ENCODE measurements at places on chromosomes 1 and 21. TPM values are rescaled to one million over a fixed set of nuclear protein-coding genes. Genes with fewer than 3 reads are reported as not detected.

The GJA8 gene
- total RNA-seq = not detected

The ADGRL4 gene
- total RNA-seq = 1.3 TPM

The TCHHL1 gene
- not detected for total RNA-seq

The BEST4 gene
- total RNA-seq = 0.63 TPM

The KIF26B gene
- 0.76 TPM for total RNA-seq

The PTGS2 gene
- 0.17 TPM for total RNA-seq

The GJC2 gene
- 0.58 TPM for total RNA-seq

GRCh38 chr1:198716051-198716450 is 77.2 kb downstream of the PTPRC start:
- DNase-seq = no peak

DNA sequence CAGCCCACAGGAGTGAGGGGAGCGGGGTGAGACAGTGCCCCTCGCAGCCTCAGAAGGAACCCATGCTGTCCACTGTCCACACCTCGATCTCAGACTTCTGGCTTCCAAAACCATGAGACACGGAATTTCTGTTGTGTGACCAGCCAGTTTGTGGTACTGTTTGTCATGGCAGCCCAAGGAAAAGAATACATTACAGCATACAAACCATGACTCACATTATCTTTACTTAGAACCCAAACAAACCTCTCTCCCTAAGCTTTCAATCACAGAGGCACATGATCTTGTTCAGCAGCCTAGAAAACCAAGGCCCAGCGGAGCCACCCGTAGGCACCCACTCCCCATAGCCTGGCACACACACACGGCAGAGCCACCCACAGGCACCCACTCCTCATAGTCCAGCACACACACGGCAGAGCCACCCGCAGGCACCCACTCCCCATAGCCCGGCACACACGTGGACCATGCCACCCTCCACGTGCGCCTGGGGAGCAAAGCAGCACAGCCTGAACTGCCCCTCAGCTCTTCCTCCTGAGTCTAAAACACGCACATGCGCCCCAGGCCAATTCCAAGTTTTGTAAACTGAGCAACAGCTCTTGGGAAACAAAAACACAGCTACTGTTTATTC is 458 bp upstream of the KRTAP10-4 start:
- no peak for DNase-seq

- DNase-seq = peak; percentile 44
Observed at GRCh38 chr1:197674286-197674685, 101.0 kb downstream of the DENND1B start.

- no peak for DNase-seq
Observed at GRCh38 chr1:173433751-173434326, 43.3 kb upstream of the PRDX6 start.

- DNase-seq = no peak
Observed at GRCh38 chr1:47561523-47562007, 123.7 kb downstream of the FOXD2 start.

GRCh38 chr1:93322349-93322748 is 23.4 kb upstream of the DR1 start:
- no peak for DNase-seq

- no peak for DNase-seq
Observed at GRCh38 chr1:229368347-229368746, 25.5 kb upstream of the CCSAP start.

DNA sequence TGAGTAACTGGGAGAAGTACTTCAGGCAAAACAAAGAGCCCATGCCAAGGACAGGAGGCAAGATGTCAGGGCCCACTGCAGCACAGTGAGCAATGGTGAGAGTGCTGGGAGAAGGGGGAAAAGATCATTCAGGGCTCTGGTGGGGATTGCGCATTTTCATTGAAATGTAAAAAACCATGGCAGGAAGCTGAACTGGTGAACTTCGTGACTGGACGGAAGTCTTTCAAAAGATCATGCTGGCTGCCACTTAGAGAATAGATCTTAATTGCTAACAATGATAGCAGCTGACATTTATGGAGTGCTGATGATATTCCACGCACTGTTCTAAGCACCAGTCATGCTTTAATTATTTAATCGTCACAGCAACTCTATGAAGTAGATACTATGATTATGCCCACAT is 107.0 kb downstream of the TGFBR3 start:
- DNase-seq = no peak

DNA sequence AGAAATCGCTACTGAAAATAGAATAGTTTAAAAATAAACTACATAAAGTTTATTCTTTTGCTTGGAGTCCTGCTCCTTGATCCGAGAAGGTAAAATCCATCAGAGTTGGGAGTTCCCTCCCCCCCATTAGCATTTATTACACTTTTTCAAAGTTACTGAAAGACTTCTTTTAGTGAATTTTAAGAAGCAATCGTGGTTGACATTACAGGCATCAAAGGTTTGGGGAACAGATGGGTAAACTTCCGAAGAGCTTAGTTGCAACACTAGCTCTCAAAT is 31.0 kb upstream of the NFIA start:
- DNase-seq = peak; percentile 4

GRCh38 chr1:28156821-28157220 is 19.7 kb downstream of the PTAFR start:
- no peak for DNase-seq

DNA sequence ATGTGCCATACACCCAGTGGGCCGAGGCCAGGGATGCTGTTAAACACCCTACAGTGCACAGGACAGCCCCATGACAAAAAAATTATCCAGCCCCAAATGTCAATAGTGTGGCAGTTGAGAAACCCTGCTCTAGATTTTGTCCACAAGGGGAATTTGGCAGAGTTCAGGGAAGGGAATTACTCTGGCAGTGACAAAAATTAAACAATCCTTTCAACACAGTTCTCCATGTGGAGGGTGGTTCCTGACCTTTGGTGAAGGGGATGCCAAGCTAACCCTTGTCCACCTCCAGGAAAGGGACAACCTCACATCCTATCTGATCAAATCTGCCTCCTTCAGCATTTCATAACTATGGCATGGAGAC is 28.4 kb upstream of the CD84 start:
- DNase-seq = no peak

GRCh38 chr1:114986286-114986685 is 43.3 kb upstream of the TSHB start:
- no peak for DNase-seq

- no peak for DNase-seq
Observed at GRCh38 chr1:196115646-196116045, 492.6 kb downstream of the KCNT2 start.

- DNase-seq = no peak
Observed at GRCh38 chr1:119713039-119713748, 1.5 kb downstream of the PHGDH start.

DNA sequence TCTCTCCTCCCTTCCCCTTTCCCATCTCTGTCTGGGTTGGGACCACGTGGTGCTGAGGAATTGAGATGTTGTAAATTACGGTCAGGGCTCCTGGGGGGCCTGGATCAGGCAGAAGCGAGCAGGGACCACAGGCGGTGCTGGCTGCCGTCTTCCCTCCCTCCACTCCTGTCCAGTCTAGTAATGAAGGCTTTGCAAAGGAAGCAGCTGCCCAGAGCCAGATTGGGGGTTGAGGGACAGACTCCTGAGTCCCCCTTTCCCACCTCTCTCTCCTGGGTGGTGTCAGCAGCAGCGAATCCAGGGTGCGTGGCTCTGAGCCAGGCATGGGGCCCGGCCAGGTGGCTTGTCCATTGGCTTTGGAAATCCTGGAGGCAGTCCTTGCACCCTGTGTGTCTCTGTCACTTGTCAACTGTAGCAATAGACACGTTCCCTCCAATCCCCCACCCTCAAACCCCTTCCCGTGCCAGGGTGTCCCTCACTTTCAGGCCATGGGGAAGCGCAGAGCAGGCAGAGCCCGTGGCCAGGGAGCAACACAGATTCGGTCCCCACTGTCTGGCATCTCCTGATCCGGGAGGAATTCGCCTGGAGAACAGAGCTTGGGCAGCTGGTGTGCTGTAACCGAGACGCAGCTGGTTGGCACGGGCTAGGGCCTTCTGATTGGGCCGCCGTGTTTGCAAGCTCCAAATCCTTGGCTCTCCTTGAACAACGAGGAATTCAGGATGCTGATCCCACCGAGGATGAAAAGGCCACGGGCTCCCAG is 64.8 kb upstream of the WNT4 start:
- DNase-seq = peak; percentile 22

DNA sequence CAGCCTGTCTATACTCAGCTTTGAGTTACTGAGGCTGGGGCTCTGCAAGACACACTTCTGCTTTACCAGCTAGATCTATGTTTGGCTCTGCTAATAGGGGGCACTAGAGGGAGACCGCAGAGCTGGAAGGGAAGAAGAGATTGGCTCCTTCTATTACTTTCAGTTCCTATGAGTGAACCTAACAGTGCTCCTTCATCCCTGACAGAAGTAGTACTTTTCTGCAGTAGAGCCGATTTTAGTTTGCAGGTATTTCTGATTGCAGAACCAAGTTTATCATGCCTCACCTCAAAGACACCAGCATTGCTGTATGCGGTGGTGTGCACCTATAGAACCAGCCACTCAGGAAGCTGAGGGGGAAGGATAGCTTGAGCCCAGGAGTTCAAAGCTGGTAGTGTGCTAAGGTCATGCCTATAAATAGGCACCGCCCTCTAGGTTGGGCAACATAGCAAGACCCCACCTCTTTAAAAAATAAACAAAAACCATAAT is 5.7 kb upstream of the ZDHHC18 start:
- peak; percentile 27 for DNase-seq

GRCh38 chr1:10824821-10825540 is 28.5 kb upstream of the CASZ1 start:
- no peak for DNase-seq

GRCh38 chr21:42403611-42404231 is at the start of gene UBASH3A:
Gene UBASH3A, plus strand, starts transcription at chr21:42403902. Its CDS starts 44 bp downstream, at chr21:42403946.
- DNase-seq = no peak

- DNase-seq = no peak
Observed at GRCh38 chr1:9596415-9597123, 7.9 kb downstream of the TMEM201 start.

- DNase-seq = peak; percentile 90
Observed at GRCh38 chr1:201042779-201043461, 19.4 kb upstream of the KIF21B start.

DNA sequence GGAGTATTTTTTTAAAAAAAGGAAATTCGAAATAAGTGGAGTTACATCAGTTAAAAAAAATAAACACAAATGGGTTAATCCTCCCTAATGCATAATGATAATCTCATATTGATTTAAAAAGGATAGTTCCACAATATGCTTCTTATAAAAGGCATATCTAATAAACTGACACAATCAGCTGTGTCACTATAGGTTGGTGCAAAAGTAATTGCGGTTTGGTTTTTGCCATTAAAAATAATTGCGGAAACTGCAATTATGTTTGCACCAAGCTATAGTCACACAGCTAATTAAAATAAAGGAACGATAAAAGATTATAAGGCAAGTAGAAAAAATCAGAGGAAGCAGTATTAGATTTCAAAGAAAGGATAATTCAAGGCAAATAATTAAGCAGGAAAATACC is 21.0 kb upstream of the IFI44L start:
- DNase-seq = no peak

DNA sequence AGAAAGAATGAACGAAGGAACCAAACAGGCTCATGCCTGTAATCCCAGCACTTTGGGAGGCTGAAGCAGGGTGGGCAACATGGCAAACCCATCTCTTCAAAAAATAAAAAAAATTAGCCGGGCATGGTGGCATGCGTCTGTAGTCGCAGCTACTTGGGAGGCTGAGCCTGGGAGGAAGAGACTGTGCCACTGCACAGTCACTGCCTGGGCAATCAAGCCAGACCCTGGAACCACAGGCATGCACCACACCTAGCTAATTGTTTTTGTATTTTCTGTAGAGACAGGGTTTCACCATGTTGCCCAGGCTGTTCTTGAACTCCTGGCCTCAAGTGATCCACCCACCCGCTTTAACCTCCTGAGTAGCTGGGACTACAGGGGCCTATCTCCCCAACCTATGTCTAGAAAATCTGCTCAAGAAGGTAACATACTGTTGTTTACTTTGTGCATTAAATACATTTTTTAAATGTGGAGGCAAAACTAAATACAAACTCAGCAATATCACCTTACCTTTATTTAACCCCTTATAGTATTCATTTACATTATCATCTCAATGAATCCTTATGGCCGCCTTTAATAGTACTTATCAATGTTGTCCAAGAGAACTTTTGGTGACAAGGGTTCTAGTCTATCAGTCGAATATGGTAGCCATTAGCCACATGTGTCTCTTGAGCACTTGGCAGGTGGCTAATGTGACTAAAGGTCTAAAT is 2.7 kb downstream of the KHDC4 start:
- no peak for DNase-seq
